ENCODE measurements at places on chromosomes 3 and 15. TPM values are rescaled to one million over a fixed set of nuclear protein-coding genes. Genes with fewer than 3 reads are reported as not detected.
A peak's percentile ranks its signal among the peaks of the same experiment; 100 is the strongest.

ABHD14A gene
- total RNA-seq: 4.0 TPM

MAP3K13 gene
- 23.3 TPM for total RNA-seq

VPS33B gene
- 13.0 TPM for total RNA-seq

CEMIP gene
- not detected for total RNA-seq

LIPH gene
- total RNA-seq: 0.03 TPM

RASGRF1 gene
- total RNA-seq: 0.22 TPM

DHFR2 gene
- 7.0 TPM for total RNA-seq

DNA sequence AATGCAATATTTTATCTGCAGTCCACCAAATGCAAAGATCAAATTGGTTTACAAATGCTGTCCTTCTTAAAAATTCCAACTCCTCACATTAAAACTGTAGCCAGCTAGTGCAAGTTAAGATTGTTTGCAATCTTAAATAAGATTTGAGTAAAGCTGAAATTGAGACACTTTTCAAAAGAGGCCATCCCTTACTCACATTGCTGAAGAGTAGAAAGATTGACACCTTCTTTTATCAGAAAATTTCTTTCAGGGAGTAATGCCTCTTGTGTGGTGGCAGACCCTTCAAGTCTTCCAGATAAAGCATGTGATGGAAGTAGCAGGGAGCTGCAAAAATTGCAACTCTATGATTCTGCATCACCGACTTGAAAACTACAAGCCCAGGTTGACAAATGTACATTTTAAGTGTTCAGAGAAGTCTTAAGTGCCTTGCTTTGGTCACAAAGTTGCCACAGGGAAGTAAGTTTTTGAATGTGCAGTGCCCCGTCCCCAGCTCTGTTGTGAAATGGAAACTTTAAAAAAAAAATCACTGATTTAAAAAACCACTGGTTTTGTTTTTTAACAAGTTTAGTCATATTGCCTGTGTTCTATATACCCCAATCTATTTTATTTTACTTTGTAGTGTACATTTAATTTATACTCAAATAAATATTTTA lies 12.6 kb downstream of the CD86 start:
- no peak overlapping the region for H3K4me3 ChIP-seq
- no peak overlapping the region for H3K27ac ChIP-seq
- no peak for DNase-seq
- H3K4me1 ChIP-seq: no peaks in the 10 kb centered on the region
- H3K36me3 ChIP-seq: no peaks in the 10 kb centered on the region
- H3K27me3 ChIP-seq: no peaks in the 10 kb centered on the region

- no peak overlapping the region for H3K4me3 ChIP-seq
- H3K27me3 ChIP-seq: no peaks in the 10 kb centered on the region
- H3K4me1 ChIP-seq: peaks cover 11% of the 10 kb centered on the region
- no peaks in the 10 kb centered on the region for H3K36me3 ChIP-seq
- no peak overlapping the region for H3K27ac ChIP-seq
Observed at GRCh38 chr3:58071480-58071971, 63.3 kb downstream of the FLNB start.

GRCh38 chr3:181948286-181948685 lies 236.6 kb downstream of the SOX2 start:
- DNase-seq: peak; percentile 8
- peaks cover 29% of the 10 kb centered on the region for H3K4me1 ChIP-seq
- peak overlapping the region; percentile 54 for H3K27ac ChIP-seq
- H3K27me3 ChIP-seq: no peaks in the 10 kb centered on the region
- no peak overlapping the region for H3K4me3 ChIP-seq

- peak within 1 kb of the TSS; percentile 48 for H3K4me3 ChIP-seq
- peaks cover 35% of the 10 kb centered on the region for H3K27me3 ChIP-seq
- H3K4me1 ChIP-seq: peaks cover 3% of the 10 kb centered on the region
- H3K27ac ChIP-seq: no peak within 1 kb of the TSS
Observed at GRCh38 chr3:161104561-161105551, at the start of gene B3GALNT1. Gene B3GALNT1, minus strand, starts transcription at chr3:161105349. Its CDS starts 18,595 bp downstream, at chr3:161086754.

DNA sequence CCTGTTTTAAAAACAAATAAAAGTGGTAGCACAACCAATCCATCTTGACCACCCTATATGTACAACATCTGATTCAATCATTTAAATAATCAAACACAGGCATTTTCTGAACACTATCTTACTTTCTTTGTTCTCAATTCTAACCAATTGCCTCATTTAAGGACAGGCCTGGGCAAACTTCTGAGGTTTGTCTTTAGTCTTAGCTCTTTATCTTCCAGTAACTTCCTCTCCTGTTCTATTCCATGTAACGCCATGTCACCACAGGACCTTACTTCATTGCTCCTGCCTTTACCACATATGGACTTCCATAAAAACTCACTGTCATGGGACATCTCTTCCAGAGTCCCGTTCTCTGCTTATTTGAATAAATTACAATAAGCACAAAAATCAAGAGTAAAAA lies 14.9 kb downstream of the HDGFL3 start:
- no peak overlapping the region for H3K27ac ChIP-seq
- H3K27me3 ChIP-seq: no peaks in the 10 kb centered on the region
- peaks cover 7% of the 10 kb centered on the region for H3K36me3 ChIP-seq
- DNase-seq: no peak
- H3K4me3 ChIP-seq: no peak overlapping the region

DNA sequence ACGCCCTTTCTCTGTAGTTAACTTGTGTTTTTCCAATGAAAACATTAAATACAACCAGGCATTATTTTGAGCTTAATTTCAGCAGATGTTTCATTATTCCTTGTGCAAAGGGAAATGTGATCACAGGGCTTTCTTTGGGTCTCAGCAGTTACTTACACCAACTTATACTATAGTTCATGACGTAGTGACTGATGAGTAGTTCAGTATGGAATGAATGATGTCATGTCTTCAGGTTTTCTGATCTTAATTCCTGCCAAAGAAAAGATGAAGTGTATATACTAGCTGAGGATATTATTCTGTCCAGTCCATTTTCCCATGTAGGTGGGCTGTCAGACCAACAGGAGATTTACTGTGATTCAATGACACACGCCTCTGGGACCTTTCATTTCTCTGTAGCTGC lies 61.3 kb downstream of the MYRIP start:
- no peaks in the 10 kb centered on the region for H3K27me3 ChIP-seq
- no peaks in the 10 kb centered on the region for H3K4me1 ChIP-seq
- no peak overlapping the region for H3K27ac ChIP-seq
- H3K4me3 ChIP-seq: no peak overlapping the region

DNA sequence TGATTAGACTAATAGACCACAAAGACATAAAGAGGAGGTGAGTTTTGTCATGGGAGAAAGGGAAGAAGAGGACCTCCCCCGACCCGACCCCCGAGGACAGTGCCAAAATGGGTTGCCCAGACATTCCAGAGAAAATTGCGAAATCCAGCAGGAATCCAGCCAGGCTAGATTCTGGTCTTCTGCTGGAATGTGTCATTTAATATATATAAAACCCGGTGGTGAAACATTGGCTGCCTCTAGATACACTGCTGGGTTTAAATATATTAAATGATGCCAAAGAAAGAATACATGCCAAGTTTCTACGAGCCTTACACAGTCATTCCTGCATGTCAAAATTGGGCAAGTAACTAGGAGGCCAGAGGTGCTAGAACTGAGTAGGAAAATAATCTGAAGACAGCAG lies 45.3 kb upstream of the SPESP1 start:
- DNase-seq: no peak
- H3K36me3 ChIP-seq: no peaks in the 10 kb centered on the region
- no peaks in the 10 kb centered on the region for H3K27me3 ChIP-seq
- no peak overlapping the region for H3K27ac ChIP-seq

- no peaks in the 10 kb centered on the region for H3K27me3 ChIP-seq
- no peak overlapping the region for H3K4me3 ChIP-seq
- no peak for DNase-seq
- no peak overlapping the region for H3K27ac ChIP-seq
- no peaks in the 10 kb centered on the region for H3K4me1 ChIP-seq
Observed at GRCh38 chr15:20352241-20353200, 189.1 kb downstream of the GOLGA6L6 start.

DNA sequence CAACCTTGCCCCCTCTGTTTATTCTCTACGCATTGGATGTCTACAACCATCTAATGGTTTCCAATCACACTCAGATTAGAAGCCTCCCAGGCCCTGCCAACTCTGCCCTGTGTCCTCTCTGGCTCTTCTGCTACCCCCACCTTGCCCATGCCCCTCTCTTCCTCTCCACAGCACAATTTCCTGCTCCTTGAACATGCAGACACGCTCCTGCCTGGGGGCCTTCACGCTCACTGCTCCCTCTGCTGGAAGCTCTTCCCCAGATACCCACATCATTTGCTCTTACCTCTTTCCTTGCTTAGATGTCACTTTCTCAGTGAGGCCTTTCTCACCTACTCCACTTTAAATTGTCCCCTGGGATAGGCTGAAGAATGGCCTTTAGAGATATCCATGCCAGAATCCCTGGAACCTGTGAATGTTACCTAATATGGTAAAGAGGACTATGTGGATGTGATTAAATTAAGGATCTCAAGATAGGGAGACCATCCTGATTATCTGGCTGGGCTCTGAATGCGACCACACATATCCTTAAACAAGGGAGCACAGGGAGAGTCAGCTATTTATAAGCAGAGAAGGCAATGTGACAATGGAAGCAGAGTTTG lies 9.9 kb downstream of the KY start:
- H3K4me1 ChIP-seq: peaks cover 17% of the 10 kb centered on the region
- no peaks in the 10 kb centered on the region for H3K36me3 ChIP-seq
- peak; percentile 59 for DNase-seq

GRCh38 chr15:91624353-91624968 lies 229.0 kb upstream of the SLCO3A1 start:
- no peaks in the 10 kb centered on the region for H3K27me3 ChIP-seq
- no peaks in the 10 kb centered on the region for H3K36me3 ChIP-seq
- no peak overlapping the region for H3K4me3 ChIP-seq
- peaks cover 54% of the 10 kb centered on the region for H3K4me1 ChIP-seq
- H3K27ac ChIP-seq: no peak overlapping the region
- no peak for DNase-seq

- no peaks in the 10 kb centered on the region for H3K27me3 ChIP-seq
- no peaks in the 10 kb centered on the region for H3K36me3 ChIP-seq
- no peak overlapping the region for H3K27ac ChIP-seq
Observed at GRCh38 chr3:30692498-30693130, 86.2 kb downstream of the TGFBR2 start.

GRCh38 chr3:189776149-189776824 lies 145.1 kb downstream of the TP63 start:
- H3K36me3 ChIP-seq: no peaks in the 10 kb centered on the region
- H3K27me3 ChIP-seq: peaks cover 100% of the 10 kb centered on the region
- no peak overlapping the region for H3K27ac ChIP-seq
- no peak overlapping the region for H3K4me3 ChIP-seq
- DNase-seq: peak; percentile 57

DNA sequence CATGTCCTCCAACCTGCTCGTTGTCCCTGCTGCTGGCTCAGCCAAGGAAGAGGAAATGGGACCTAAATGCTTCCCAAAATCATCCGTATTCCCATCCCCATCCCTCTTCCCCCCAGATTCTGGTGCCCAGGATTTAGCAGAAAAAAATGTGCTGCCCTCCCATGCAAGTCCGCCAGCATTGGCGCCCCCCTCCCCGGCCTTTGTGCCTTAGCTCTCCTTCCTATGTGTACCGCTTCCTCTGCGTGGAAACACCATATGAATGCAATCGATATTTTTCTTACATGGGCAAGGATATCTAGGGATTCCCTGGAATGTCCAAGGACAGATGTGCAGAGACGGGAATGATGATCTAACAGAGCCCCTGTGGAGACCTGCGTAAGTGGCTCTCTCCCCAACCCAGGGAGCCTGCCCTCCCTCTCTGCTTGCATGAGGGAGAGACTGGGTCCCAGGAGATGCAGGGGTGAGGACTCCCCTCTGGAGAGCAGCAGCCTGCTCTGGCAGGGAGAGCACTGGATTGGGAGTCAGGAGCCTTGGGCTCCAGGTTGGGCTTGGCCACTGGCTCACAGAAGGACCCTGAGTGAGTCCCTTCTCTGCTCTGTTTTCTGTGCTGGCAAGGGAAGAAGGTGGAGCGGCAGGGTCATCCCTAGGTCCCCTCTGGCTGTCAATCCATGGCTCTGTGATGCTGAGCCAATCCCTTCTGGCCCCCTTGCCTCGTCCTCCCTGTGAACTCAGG lies 227.2 kb downstream of the XXYLT1 start:
- no peaks in the 10 kb centered on the region for H3K36me3 ChIP-seq
- H3K27ac ChIP-seq: no peak overlapping the region
- no peak overlapping the region for H3K4me3 ChIP-seq
- peaks cover 16% of the 10 kb centered on the region for H3K4me1 ChIP-seq
- DNase-seq: no peak

GRCh38 chr3:183328823-183329222 lies 75.8 kb downstream of the B3GNT5 start:
- DNase-seq: no peak
- no peak overlapping the region for H3K27ac ChIP-seq
- H3K27me3 ChIP-seq: no peaks in the 10 kb centered on the region
- H3K4me1 ChIP-seq: peaks cover 15% of the 10 kb centered on the region

DNA sequence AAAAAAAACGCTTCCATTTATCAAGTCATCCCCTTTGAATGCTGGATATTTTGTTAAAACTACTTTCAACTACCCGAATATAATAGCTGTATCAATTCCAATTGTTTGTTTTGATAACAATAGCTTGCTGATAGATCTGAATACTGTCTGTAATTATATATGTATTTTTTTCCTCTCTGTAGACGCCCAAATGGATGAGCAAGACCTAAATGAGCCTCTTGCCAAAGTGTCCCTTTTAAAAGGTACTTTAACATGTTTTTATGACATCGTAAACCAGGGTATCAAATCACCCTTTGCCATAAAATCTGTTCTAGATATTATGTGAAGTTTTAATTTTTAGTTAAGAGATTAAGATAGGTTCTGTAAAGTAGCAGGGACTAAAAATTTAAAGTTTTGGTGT lies 111.5 kb upstream of the FLNB start:
- DNase-seq: no peak
- H3K27me3 ChIP-seq: no peaks in the 10 kb centered on the region
- H3K4me3 ChIP-seq: no peak overlapping the region
- H3K27ac ChIP-seq: no peak overlapping the region
- H3K36me3 ChIP-seq: peaks cover 4% of the 10 kb centered on the region

- DNase-seq: no peak
- H3K4me1 ChIP-seq: peaks cover 4% of the 10 kb centered on the region
- H3K4me3 ChIP-seq: no peak overlapping the region
- H3K27ac ChIP-seq: no peak overlapping the region
- no peaks in the 10 kb centered on the region for H3K36me3 ChIP-seq
- no peaks in the 10 kb centered on the region for H3K27me3 ChIP-seq
Observed at GRCh38 chr15:36737430-36737891, 158.0 kb downstream of the CDIN1 start.

DNA sequence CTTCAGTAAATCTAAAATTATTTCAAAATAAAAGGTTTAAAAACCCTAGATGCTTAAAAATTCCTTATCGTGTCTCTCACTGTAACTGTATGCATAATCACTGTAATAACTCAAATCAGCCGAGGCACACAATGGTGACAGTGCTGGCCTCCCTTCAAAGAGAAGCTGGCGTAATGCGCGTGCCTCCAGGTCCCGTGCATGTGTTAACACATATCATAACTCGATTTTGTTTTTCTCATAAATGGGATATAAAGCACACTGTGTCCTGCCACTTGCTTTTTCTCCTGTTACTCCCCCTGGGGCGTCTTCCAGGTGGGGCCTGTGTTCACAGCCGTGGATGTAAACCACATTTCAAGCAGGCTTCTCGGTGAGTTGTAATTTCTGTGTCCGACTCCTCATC lies 56.0 kb downstream of the TPRA1 start:
- H3K27ac ChIP-seq: no peak overlapping the region
- H3K36me3 ChIP-seq: no peaks in the 10 kb centered on the region
- no peak overlapping the region for H3K4me3 ChIP-seq
- no peaks in the 10 kb centered on the region for H3K27me3 ChIP-seq
